Stimulated activated CD4-positive, alpha-beta T cell treated with anti-CD3 and anti-CD28 coated beads, Interleukin-15, amount 100 ng/mL, for 1 hour (primary cell): ENCODE measurements at places on chromosomes 2 and 18.

DNA sequence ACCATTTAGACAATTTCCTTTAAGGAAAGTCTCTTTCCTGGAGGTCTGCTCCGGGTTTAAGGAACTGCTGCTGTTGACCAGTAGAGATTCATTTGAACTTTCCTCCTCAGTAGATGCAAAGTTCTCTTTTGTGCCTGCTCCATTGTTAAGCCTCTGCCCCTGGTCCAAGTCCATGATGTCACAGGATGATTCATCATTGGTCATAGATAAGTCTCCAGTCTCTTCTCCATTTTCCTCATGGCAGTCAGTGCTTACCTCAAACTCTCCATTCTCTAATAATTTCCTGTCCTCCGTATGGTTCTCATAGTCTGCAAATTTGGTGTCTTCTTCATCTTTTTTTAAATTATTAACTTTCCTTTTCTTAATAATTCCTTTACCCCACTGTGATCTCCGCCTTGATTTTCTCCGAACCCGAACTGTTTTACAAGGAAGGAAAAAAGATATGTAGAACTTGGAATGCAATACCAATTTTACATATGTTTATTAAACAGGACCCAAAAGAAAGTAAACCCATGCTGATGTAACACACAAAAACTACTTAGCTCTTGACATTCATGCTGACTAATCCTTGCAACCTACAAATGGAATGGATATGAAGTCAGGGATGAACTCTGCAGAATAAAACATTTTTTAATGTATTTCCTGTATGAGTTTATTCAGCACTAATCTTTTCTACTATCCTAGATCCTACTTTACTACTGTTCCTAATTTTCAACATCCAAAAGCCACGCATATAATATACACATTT, 169.1 kb downstream of the ATAD2B start:
- DNase-seq: no peak

DNA sequence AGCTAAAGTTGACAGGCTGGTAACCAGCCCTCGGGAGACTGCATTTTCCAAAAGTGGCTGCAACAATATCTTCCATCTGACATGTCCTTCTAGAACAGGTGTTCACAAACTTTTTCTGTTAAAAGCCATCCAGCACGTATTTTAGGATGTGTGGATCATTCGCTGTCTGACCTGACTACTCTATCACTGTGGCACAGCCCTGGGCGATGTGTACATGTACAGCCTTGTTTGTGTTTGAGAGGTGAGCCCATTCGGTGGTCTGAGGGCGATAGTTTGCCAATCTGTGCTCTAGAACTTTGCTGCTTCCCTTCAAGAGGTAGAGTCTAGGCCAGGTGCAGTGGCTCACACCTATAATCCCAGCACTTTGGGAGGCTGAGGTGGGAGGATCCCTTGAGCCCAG, 166.2 kb downstream of the TGIF1 start:
- no peak for DNase-seq

- DNase-seq: no peak
Observed at GRCh38 chr2:189147361-189147760, 32.2 kb downstream of the COL5A2 start.

- DNase-seq: no peak
Observed at GRCh38 chr2:13616616-13617015, 899.9 kb downstream of the TRIB2 start.

DNA sequence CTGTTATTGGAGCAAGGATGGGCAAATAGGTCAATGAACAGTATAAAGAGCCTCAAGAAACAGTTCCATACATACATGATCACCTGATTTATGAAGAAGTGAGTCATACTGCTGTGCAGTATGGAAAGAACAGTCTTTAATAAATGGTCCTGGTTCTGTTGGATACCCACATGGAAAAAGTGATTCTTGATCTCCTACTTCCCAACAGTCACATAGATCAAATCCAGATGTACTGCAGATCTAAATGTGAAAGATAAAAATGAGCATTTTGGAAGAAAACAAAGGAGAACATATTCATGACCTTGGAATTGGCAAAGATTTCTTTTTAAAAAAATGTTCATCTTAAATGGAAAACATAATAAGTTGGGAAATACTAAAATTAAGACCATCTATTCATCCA, 75.8 kb downstream of the CCDC148 start:
- no peak for DNase-seq

- DNase-seq: no peak
Observed at GRCh38 chr2:210676067-210676466, 119.7 kb downstream of the CPS1 start.

- DNase-seq: no peak
Observed at GRCh38 chr2:41764919-41765318, 282.9 kb upstream of the PKDCC start.

DNA sequence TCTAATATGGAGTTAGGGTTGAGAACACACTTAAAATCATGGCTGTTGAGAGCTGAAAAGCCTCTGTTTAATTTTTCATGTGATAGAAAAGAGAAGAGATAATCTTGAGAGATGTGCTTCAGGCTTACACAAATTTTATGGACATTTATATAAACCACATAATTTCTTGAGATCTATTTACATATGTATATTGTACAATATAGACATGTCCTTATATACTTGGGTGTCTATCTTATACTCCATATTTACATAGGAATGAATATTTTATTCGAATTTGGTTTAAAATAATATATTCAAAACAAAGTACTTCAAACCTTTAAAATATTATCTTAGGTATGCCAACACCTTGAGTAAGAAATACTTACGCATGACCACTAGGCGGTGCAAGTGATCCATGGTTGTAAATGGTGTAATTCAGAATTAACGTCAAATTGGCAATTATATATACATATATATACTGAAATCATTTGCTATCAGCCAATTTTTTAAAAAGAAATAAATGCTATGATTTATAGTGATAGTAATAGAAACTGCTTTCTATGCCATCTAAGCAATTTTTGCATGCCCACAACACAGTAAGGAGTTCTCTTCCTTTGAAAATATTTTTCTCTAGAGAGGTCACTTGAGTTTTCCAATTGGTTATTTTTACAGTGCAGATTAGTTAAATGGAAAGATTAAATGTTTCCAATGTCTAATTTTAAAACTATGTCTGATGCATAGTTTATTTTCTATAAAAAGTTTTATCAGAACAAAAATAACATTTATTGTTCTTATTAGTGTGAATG, 37.6 kb upstream of the SPAG16 start:
- no peak for DNase-seq

- DNase-seq: no peak
Observed at GRCh38 chr2:186570604-186571003, 19.3 kb upstream of the ITGAV start.

- DNase-seq: no peak
Observed at GRCh38 chr2:84870306-84870705, 10.6 kb downstream of the TRABD2A start.
